ENCODE measurements at places on chromosomes 2 and 18. TPM values are rescaled to one million over a fixed set of nuclear protein-coding genes. Genes with fewer than 3 reads are reported as not detected.

Gene RUFY4
- not detected for total RNA-seq

Gene KLHL14
- 39.6 TPM for total RNA-seq

Gene HAUS1
- 30.7 TPM for total RNA-seq

Gene RAPH1
- total RNA-seq: 51.6 TPM

Gene SCN3A
- 194 TPM for total RNA-seq

Gene LRRC30
- total RNA-seq: not detected

Gene ASB18
- total RNA-seq: not detected
